ENCODE measurements at places on chromosomes 3 and 15.
A peak's percentile ranks its signal among the peaks of the same experiment; 100 is the strongest.

- DNase-seq: peak; percentile 30
Measured at GRCh38 chr3:110314512-110315114, 757.0 kb upstream of the NECTIN3 start.

DNA sequence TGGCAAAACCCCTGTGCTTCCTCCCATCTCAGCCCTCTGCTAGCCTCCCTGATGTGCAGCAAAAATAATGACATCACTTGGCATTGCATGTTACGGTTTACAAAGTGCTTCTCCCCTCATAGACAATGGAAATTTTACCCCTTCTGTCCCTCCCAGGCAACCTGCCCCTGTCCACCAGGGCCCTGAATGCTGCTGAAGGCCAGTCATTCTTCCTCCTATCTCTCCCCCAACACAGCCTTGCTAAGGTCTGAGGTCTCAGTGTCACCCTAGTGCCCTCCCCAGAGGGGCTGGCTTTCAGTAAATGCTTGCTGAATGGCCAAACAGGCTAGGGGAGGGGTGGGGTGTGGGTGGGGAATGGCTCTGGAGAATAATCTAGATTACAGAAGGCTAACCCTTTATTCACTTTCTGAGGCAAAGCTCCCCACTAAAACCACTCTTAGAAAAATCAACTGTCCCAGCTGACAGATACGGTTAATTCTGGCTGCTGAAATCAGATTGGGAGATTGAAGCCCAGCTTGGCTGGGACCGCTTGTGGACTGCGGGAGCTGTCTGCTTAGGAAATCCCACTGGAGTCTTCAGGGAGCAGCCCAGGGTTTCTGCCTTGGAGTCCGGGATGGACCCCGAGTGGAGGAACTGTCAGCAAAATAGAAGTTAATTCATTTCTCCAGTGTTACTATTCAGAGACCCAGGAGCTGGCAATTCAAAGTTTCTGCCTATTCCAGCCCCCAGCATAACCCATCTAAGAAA lies 22.9 kb downstream of the ANP32A start:
- DNase-seq: no peak

GRCh38 chr3:37753428-37753827 lies 108.3 kb upstream of the CTDSPL start:
- DNase-seq: no peak

- DNase-seq: no peak
Measured at GRCh38 chr3:183411216-183411922, 17.1 kb downstream of the MCF2L2 start.

GRCh38 chr15:83927704-83928391 lies 273.9 kb downstream of the ADAMTSL3 start:
- no peak for DNase-seq

DNA sequence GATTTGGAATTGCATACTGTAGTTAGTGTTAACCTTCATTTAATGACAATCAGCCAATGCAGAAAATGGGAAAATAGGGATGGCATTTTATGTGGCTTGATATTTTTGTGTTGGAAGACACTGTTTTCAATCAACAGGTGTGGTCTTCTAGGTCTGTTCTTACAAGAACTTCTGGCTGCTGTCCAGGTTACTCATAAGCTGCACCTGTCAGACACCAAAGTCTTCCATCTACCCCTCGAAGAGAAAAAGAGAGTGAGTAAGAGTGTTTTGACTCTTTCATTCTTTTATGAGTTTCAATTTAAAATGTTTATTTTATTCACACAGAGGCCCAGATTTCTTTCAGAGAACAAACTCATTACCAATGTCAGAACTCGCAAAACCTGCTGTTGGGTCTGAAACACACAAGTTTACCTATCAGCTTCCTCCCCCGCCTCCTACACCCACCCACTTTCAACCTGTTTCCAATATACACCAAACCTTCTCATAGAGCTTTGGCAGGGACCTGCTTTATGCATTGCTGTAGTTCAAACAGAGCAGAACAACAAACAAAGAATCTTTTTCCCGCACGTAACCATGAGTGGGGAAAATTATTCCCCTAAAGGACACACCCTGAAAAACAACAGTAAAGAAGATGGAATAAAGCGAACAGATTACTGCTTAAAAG lies 767.7 kb upstream of the ALCAM start:
- no peak for DNase-seq

Data from stimulated activated CD4-positive, alpha-beta T cell treated with anti-CD3 and anti-CD28 coated beads, Interleukin-4, amount 100 ng/mL, for 1 hour (primary cell).